ENCODE measurements at places on chromosomes 1 and 21.
A peak's percentile ranks its signal among the peaks of the same experiment; 100 is the strongest.

- DNase-seq, result no peak
Observed at GRCh38 chr1:245129319-245130240, 25.2 kb upstream of the KIF26B start.

DNA sequence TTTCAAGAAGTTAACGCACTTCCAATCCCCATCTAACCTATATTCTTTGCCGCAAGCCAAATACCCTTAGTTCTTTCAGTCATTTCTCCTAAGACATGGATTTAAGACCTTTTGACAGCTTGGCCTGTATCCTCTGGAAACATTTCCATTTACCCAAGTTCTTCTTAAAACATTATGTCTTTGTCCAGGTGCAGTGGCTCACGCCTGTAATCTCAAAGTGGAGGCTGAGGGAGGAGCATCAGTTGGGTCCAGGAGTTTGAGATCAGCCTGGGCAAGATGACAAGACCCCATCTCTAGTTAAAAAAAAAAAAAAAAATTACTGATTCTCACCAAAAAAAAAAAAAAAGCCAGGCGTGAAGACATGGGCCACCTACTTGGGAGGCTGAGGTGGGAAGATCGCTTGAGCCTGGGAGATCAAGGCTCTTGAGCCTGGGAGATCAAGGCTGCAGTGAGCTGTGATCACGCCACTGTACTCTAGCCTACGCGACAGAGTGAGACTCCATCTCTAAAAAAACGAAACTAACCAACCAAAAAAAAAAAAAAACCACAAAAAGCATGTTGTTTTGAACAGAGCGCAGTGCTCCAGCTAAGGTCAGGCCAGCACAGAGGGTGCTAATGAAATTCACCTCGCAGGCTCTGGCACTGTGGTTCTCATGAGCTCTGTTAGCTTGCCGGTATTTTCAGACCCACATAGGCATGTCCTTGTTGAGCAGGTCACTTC lies 36.0 kb downstream of the NUAK2 start:
- no peak for DNase-seq

DNA sequence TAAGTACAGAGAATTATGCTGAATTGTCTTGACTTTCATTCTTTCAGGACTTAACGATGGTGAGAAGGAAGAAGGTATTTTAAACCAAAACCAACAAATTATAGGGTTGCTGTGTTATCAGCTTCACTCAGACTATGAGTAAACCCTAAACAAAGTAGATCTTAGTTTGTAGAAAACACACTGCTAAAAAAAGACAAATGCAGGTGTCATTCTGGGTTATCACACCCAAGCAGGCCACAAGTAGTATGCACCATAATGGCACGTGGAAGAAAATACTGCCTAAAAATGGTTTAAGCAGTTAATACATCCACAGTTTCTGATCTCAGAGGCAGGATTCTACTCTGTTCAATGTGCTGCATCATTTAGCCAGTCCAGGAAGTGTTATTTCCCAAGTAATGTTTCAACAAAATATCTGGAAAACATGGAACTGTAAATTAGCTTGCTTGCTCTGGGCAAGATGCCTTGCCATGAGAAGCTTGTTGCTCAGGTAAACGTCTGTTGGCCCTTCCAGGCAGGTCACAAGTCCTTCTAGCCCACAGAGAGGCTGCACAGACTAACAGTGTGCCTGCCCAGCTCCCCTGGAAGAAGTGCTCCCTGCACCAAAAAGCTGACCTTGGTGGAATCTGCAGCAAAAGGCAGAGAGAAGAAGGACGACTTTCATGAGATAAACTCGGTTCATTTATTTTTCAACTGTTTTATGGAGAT lies 4.1 kb downstream of the DIPK1A start:
- no peak for DNase-seq

DNA sequence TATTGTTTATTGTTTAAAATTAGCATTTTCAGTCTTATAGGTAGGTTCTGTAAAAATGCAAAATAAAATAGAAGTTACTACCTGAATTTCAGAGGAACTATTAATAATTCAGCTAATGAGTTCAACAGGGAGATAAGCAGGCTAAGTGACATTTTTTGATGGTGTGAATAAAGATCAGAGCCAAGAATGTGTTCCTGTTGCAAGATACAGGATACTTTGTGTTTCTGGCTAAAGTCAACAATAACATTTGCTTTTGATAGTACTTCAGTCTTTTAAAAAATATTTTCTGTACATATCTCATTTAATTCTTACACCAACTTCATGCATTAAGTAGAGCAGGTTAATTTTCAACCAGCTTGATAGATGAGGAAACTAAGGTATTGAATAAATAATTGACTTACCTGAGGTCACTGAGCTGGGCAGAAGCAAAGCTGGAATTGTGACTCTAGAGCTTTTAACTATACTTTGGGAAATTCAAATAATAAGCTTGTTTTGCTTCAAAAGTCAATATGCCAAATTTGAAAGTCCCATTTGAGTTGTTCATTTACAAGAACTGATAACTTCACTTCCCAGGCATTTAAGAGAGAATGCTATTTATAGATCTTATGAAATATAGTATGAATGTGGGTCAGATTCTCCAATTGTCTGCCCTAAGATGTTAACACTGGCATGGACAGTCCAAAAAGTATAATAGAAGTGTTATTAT lies 6.0 kb downstream of the GORAB start:
- no peak for DNase-seq

- DNase-seq, result no peak
Observed at GRCh38 chr1:227190321-227190720, 128.0 kb downstream of the CDC42BPA start.

DNA sequence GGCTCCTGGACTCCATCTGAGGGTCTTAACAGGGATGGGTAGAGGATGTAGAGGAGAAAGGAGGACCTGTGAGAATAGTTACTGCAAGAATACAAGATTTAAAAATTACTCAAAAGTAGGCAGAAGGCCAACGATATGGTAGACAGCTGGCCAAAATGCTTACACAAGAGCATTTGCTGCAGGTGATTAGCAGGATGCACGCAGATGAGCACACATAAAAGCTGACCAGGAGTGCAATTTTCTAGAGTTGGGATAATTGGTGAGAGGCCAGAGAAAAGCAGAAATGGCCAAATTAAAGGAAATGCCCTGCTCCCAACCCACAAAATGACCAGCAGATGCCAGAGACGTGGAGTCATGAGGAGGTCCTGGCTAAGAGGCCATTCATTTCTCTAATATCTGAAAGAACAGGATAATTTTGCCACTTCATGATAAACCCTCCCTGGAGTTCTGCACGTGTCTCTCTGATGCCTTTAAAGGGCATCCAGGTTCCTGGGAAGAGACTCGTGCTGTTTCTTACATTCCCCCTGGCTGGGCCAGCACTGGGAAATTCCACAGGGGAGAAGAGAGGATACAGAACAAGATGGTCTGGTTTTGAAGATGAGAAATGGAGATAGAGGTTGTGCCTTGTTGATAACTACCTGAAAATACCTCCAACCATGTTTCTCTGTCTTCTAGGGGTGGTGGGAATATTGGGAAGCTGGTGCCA lies 62.3 kb upstream of the KCNA3 start:
- no peak for DNase-seq

- no peak for DNase-seq
Observed at GRCh38 chr1:166083887-166084286, 82.9 kb downstream of the FAM78B start.

- DNase-seq, result no peak
Observed at GRCh38 chr1:182715531-182715930, 31.1 kb upstream of the RGS8 start.

DNA sequence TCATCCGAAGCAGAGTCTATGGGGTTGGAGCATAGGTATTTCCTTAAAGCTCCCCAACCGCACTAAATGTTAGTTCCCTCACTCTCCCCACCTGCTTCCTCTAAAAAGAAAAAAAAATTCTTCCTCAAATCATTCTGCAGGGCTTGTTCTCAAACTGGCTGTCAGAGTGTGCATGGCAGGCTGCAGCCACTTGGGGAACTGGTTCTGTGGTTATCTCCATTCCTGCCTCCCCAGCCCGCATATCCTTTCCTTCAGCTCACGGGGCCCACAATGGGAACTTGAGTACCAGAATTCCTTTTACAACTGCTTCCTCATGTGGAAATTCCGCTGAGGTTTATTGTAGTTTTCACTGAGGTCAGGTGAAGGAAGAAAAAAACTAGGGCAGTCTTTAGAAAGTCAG lies 159.2 kb downstream of the PIGK start:
- peak; percentile 11 for DNase-seq

GRCh38 chr1:81827942-81828341 lies 27.2 kb downstream of the ADGRL2 start:
- DNase-seq, result no peak

- no peak for DNase-seq
Observed at GRCh38 chr1:93215322-93215721, 34.8 kb downstream of the CCDC18 start.

DNA sequence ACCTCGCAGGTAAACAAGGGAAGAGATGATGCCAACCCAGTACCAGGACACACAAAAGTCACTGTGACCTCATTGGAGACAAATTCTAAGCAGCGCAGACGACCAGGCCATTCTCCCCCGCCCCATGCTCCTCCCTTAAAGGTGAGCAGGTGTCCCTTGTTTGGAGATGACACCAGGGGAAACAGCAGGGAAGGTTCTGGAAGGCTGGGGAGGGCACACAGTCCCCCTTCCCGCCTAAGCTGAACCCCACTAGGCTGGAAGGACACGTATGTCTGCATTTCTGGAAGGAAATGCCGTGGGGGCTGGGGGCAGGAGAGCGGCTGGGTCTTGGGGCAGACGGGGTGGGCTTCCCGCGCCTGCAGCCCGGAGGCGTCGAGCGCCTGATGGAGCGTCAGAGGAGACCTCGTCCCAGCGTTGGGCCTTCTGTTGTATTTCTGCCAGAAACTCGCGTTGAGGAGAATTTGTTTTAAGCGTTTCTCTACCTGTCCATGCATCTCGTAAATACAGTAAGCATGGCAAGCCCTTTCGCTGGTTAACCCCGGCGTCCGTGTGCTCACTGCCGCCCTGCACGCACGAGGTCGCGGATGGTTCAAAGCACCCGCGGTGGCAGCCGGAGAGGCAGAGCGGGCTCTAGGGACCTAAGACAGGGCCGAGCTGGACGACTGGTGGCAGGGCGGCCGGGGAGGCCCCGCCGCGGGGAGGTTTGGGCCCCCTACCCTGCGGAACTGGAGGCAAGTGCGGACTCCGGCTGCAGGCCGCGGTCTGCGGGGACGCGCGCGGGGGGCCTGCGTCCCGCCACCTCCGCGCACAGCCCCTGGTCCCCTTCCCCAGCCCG lies 1.2 kb upstream of the LHX4 start:
- DNase-seq, result no peak

GRCh38 chr1:63955370-63956145 lies 181.7 kb downstream of the ROR1 start:
- no peak for DNase-seq
